ENCODE measurements at places on chromosomes 16 and 17. TPM values are rescaled to one million over a fixed set of nuclear protein-coding genes. Genes with fewer than 3 reads are reported as not detected.

Gene TP53TG3
- total RNA-seq, result not detected

GRCh38 chr16:73434621-73435020 lies 386.7 kb upstream of the ZFHX3 start:
- peaks cover 3% of the 10 kb centered on the region for H3K27me3 ChIP-seq
- no peak overlapping the region for H3K4me3 ChIP-seq
- peaks cover 11% of the 10 kb centered on the region for H3K4me1 ChIP-seq
- H3K36me3 ChIP-seq, result no peaks in the 10 kb centered on the region
- no peak for DNase-seq

DNA sequence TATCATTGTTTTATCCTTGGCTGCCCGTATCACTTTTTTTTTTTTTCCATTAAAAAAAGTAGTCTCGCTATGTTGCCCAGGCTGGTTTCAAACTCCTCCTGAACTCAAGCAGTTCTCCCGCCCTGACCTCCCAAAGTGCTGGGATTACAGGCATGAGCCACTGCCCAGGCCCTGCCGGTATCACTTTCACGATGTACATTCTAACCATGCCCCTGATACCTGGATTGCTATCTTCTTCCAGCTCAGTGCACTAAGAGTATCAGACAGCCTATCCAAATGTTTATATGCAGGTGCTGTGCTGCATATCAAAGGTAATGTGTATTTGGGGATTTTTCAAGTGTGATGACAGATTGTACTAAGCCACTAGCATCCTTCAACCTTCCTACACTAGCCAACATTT lies 14.2 kb downstream of the MOSMO start:
- no peaks in the 10 kb centered on the region for H3K4me1 ChIP-seq
- DNase-seq, result no peak
- H3K36me3 ChIP-seq, result no peaks in the 10 kb centered on the region

DNA sequence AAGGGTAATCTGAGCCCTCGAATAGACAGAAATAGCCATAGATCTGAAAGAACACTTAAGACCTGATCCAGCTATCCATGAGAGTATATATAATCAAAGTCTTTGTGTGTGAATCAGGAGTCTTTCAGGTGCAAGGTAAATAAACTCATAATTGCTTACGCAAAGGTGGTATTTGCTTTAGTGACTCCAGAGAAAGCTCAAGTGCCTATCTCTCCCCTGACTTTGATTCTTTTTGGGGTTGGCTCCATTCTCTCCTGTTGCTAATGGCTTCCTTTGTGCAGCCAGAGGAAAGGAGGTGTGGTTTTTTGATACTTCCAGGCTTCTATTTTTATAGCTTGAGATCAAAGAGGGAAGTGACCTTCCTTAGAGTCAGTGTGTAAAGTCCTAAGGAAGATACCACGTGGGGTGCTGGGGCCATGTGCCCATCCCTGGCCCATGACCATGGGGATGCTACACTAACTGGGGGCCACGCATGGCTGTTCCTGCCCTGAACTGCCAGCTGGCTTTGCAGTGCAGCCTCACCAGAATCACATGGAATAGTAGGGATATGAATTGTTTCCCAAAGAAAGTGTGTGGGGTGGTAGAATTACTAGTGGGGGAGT lies 45.8 kb downstream of the TENT4B start:
- H3K27me3 ChIP-seq, result no peaks in the 10 kb centered on the region
- H3K36me3 ChIP-seq, result no peaks in the 10 kb centered on the region
- H3K4me1 ChIP-seq, result peaks cover 4% of the 10 kb centered on the region
- DNase-seq, result no peak
- H3K27ac ChIP-seq, result no peak overlapping the region

Gene HLF
- total RNA-seq, result 127 TPM

DNA sequence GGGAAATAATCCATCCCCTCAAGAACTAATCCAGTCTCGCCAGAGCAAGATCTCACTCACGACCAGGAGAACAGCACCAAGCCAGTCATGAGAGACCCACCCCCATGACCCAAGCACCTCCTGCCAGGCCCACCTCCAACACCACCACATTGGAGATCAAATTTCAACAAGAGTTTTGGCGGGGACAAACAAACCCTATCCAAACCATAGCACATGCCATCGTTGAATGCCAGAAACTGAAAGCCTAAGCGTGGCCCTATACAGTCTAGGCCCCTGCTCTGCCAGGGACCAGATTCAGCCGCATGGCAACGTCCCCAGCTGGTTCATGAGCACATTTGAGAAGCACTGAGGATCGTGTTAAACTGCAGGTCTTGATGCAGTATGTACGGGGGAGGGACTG lies 57.3 kb downstream of the AXIN2 start:
- DNase-seq, result no peak
- H3K4me3 ChIP-seq, result no peak overlapping the region
- no peaks in the 10 kb centered on the region for H3K36me3 ChIP-seq
- H3K27ac ChIP-seq, result no peak overlapping the region
- peaks cover 12% of the 10 kb centered on the region for H3K4me1 ChIP-seq

Gene CRYBA1
- not detected for total RNA-seq

Gene ACSM2A
- total RNA-seq, result 0.11 TPM

GRCh38 chr17:19718041-19718612 lies 1.7 kb upstream of the SLC47A2 start:
- peaks cover 6% of the 10 kb centered on the region for H3K36me3 ChIP-seq
- peaks cover 29% of the 10 kb centered on the region for H3K4me1 ChIP-seq
- no peak overlapping the region for H3K27ac ChIP-seq
- no peak for DNase-seq

DNA sequence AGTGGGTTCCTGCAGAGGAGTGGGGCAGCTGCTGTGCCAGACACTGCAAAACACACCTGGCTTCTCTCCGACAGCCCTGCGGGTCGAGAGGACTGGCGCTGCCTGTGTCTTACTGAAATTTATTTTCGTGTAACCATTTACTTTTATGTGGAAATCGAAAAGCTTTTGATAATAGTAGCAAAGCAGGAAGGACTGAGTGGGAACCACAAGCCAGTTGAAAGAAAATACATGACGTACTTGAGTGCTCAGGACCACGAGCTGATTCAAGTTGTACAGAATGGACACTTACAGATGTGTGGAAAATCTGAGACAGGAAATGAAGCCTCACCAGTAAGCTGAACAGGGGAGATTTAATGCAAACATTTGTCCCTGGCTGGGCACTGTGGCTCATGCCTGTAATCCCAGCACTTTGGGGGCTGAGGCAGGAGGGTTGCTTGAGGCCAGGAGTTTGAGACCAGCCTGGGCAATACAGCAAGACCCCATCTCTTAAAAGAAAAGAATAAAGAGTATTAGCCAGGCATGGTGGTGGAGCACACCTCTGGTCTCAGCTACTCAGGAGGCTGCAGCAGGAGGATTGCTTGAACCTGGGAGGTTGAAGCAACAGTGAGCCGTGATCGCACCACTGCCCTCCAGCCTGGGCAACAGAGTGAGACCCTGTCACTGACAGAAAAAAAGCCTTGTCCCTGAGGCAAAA lies 11.3 kb upstream of the RPL13 start:
- H3K27ac ChIP-seq, result no peak overlapping the region
- H3K4me1 ChIP-seq, result no peaks in the 10 kb centered on the region
- H3K4me3 ChIP-seq, result no peak overlapping the region

- no peaks in the 10 kb centered on the region for H3K27me3 ChIP-seq
- peaks cover 6% of the 10 kb centered on the region for H3K4me1 ChIP-seq
- H3K4me3 ChIP-seq, result no peak within 1 kb of the TSS
- H3K36me3 ChIP-seq, result no peaks in the 10 kb centered on the region
- no peak for DNase-seq
Observed at GRCh38 chr17:41505007-41505808, at the start of gene KRT13. TSS of gene KRT13 (minus strand) at chr17:41505612. CDS start at chr17:41505550, 62 bp downstream.

DNA sequence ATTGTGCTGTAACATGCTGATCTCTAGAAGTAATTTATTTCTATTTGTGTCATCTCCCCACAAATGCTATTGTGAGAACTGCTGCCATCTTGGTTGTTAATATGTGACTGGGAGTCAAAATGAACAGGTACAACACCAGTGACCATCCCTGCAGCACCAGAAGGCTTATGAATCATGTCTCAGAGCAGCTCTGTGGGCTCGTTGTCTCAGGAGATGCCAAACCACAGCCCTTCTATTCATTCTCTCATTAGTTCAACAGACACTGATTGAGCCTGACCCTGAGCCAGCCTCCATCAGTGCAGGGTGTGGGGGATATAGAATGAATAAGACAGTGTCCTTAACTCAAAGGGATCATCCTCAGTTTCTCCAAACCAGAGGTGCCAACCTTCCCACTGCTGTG lies 92.5 kb downstream of the UTP18 start:
- H3K4me3 ChIP-seq, result no peak overlapping the region
- no peak overlapping the region for H3K27ac ChIP-seq
- no peaks in the 10 kb centered on the region for H3K36me3 ChIP-seq
- H3K27me3 ChIP-seq, result no peaks in the 10 kb centered on the region
- no peak for DNase-seq
- peaks cover 44% of the 10 kb centered on the region for H3K4me1 ChIP-seq

Gene MYOCD
- 0.20 TPM for total RNA-seq

Gene TBX2
- total RNA-seq, result 4.0 TPM

Gene EVI2A
- 58.7 TPM for total RNA-seq

Gene NAGS
- total RNA-seq, result 1.6 TPM

- H3K4me1 ChIP-seq, result peaks cover 4% of the 10 kb centered on the region
- no peaks in the 10 kb centered on the region for H3K27me3 ChIP-seq
- no peak for DNase-seq
- no peak overlapping the region for H3K4me3 ChIP-seq
Observed at GRCh38 chr16:30346286-30346685, 8.8 kb downstream of the CD2BP2 start.

- no peaks in the 10 kb centered on the region for H3K27me3 ChIP-seq
- DNase-seq, result peak; percentile 56
- peak overlapping the region; percentile 64 for H3K27ac ChIP-seq
- H3K4me3 ChIP-seq, result peak overlapping the region; percentile 91
- peaks cover 57% of the 10 kb centered on the region for H3K4me1 ChIP-seq
- peaks cover 27% of the 10 kb centered on the region for H3K36me3 ChIP-seq
Observed at GRCh38 chr17:80101946-80102663, 724 bp downstream of the GAA start.

DNA sequence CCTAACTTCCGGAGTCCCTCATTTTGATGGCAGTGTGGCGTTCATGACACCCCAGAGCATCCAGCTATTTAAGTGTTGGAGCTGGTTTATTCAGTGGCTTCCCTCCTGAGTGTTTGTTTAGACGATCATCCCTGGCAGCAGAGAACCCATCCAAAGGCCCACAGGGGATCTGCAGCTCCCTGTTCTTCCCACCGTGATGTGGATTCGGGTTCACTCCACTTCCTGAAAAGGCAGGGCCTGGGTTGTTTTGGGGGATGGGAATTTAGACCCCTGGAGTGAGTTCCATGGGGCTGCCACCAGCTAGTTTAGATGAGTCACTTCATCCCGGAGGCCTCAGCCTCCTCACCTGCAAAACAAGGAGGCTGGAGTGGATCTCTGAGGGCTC lies 2.3 kb downstream of the KSR1 start:
- peaks cover 51% of the 10 kb centered on the region for H3K4me1 ChIP-seq
- H3K27me3 ChIP-seq, result no peaks in the 10 kb centered on the region
- H3K4me3 ChIP-seq, result peak overlapping the region; percentile 49
- no peak for DNase-seq
- peak overlapping the region; percentile 57 for H3K27ac ChIP-seq
- peaks cover 6% of the 10 kb centered on the region for H3K36me3 ChIP-seq

GRCh38 chr17:74028354-74029116 lies 174.9 kb upstream of the RPL38 start:
- H3K4me3 ChIP-seq, result no peak overlapping the region
- no peak for DNase-seq
- no peaks in the 10 kb centered on the region for H3K27me3 ChIP-seq

Gene C17orf100
- total RNA-seq, result 2.6 TPM

DNA sequence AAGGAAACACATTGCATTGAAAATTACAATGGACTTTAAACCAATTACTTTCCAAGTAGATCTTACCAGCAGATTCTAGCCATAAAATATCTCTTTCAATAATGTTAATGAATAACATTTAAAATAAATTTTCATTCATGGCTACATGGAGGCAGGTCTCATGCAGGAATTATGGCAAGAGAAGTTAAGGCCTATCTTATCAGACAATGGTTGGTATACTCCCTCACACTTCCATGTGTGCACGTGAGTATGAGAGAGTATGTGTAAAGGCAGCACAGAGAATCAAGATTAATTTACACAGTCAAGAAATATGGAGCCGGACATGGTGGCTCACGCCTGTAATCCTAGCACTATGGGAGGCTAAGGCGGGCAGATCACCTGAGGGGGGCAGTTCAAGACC lies 76.5 kb downstream of the HELZ start:
- no peak overlapping the region for H3K27ac ChIP-seq
- H3K27me3 ChIP-seq, result no peaks in the 10 kb centered on the region
- H3K4me3 ChIP-seq, result no peak overlapping the region

DNA sequence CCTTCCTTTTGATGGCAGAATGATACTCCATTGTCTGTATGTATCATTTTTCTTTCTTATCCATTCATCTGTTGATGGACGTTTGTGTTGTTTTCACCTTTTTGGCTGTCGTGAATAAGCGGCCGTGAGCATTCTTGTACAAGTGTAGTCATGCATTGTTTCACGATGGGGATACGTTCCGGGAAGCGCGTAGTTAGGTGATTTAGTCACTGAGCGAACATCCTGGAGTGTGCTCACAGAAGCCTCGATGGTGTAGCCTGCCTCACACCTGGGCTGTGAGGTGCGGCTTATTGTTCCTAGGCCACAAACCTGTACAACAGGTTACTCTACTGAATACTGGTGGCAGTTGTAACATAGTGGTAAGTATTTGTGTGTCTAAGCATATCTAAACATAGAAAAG lies 136.5 kb downstream of the CMIP start:
- no peak overlapping the region for H3K27ac ChIP-seq
- no peak for DNase-seq
- peaks cover 24% of the 10 kb centered on the region for H3K4me1 ChIP-seq
- no peaks in the 10 kb centered on the region for H3K27me3 ChIP-seq

Gene TBC1D3I
- total RNA-seq, result not detected

DNA sequence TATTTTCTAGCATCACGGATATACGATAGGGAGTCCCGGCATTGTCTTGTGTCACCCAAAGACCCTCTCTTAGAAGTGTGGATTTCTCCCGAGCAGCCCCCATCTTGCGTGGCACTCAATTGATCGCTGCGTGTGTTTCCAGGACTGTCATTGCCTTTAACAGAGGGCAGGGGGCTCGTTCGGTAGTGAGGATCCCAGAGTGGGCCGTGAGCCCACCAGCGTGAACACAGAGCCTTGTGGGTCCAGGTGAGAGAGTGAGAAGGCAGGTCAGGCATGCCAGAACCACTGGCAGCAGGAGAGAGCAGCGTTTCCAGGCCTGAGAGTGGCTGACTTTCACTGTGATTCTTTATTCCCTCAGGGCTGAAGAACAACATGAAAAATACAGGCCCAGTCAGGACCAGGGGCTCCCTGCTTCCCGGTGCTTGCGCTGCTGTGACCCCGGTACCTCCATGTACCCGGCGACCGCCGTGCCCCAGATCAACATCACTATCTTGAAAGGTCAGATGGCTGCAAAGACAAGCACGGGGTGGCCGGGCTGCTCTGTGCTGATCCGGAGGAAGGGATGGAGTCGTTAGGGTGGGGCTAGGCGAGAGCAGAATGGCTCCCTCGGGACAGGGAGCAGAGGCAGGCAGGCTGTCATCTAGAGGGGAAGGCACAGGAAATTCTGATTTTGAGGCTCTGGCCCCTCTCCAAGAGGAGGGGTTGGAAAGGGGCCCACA lies 22.4 kb downstream of the C1QTNF1 start:
- H3K4me1 ChIP-seq, result peaks cover 16% of the 10 kb centered on the region
- H3K36me3 ChIP-seq, result peaks cover 11% of the 10 kb centered on the region
- no peak overlapping the region for H3K27ac ChIP-seq
- no peak overlapping the region for H3K4me3 ChIP-seq

All from spinal cord (tissue), 10 donors.